ENCODE measurements at places on chromosomes 3 and 15.

GRCh38 chr15:84992157-84992944, 10.7 kb downstream of the PDE8A start:
- no peak for DNase-seq

DNA sequence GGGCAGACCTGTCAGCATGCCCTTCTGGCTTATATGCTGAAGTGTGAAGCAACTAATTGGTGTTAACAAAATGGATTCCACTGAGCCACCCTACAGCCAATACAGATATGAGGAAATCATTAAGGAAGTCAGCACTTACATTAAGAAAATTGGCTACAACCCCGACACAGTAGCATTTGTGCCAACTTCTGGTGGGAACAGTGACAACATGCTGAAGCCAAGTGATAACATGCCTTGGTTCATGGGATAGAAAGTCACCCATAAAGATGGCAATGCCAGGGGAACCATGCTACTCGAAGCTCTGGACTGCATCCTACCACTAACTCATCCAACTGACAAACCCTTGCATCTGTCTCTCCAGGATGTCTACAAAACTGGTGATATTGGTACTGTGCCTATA, 9.4 kb downstream of the PIK3CB start:
- DNase-seq = no peak

DNA sequence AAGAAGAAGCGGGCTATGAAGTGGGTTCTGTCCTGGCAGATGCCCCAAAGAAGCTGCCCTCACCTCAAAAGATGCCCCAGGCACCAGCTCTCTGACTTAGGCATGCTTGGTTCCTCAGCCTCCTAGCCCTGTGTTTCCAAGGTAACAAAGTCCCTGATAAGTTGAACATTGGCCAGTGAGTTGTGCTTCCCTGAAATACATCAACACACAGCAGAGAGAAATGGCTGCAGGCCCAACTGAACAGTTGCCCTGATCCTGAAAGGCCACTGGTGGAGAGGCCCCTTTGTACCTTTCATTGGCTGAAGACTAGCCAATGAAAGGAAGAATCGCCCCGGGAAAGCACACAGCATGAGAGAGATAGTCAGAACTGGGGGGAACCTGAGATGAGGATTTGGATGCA, 169.9 kb upstream of the CTNNB1 start:
- DNase-seq = no peak

DNA sequence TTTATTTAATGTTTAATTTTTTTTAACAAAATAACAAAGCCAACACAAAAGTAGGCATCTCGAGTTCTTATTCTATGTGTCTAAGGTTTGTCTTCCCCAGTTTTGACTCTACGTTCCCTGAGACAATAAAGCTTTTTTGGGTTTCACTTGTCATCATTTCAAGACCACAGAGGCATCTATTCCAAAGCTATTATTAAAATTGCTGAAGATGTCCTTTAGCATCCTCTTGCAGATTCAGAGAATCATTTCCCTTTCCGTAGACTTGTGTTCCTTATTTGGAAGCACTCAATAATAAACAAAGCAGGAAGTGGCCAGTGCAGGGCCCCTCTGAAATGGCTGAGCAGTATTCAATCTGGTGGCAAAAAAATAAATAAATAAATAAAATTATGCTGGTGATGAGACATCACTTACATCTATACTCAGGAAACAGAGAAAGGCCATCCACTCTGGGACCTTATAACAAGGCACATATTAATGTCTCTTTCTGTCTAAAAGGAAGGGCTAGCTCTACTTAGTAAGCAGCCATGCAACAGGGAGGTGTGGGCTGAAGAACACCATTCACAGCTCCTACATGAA, 362.3 kb downstream of the WDR72 start:
- DNase-seq = no peak

GRCh38 chr3:121951291-121951919, 57.2 kb downstream of the SLC15A2 start:
- no peak for DNase-seq

DNA sequence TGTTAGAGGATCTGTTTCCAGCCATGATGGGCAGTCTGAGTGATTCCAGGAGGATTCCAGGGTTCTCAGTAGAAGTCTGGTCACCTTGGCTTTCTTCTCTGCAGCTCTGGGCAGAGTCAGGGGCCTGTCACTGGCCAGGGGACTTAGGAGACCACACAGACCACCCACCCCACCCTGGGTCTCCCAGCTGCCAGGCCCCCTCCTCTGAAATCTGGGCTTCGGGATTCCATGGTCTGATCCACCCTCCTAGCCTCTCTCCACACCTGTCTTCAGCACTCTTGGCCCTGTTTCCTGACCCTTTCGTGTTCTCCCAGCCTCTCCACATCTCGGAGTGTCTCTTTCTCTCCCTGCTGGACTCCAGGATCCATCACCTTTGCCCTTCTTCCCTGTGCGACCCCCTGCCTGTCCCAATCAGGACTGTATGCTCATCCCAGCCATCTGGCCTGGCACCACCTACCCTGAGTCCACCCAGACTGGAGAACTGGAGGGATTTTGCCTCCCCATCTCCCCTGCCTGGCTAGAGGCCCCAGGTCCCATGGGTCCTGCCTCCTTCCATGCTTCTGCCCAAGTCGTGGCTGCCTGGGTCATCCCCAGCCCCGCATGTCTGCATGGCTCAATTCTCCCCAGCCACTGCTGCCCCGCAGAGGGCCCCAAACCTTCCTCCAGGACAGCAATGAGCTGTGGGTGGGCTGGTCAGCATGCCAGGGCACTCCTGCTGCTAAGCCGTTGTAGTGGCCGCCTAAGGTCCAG, 34.3 kb downstream of the GOLGA6L10 start:
- no peak for DNase-seq

GRCh38 chr15:48641416-48641815, 4.1 kb downstream of the FBN1 start:
- DNase-seq = no peak

GRCh38 chr15:74442604-74443003, 8.8 kb upstream of the SEMA7A start:
- DNase-seq = no peak

DNA sequence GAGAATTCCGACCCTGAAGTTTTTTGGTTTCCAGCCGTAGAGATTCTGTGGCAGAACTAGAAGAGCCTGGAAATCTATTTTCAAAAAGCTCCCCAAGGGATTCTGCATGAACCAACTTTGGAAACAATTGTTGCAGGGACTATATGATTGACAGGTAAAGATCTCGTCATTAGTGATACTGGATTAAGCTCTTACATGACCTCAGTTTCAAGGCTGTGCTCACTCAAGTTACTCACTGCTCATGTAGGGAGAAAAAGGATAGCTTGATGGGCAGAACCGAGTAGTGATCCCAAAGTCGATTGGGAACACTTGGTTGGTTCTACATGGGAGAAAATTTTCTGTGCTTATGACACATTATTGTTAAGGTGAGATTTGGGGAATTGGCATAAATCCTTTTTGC, 142.3 kb upstream of the RASGRP1 start:
- no peak for DNase-seq

- DNase-seq = no peak
Measured at GRCh38 chr15:74955017-74955416, 1.6 kb downstream of the RPP25 start.

DNA sequence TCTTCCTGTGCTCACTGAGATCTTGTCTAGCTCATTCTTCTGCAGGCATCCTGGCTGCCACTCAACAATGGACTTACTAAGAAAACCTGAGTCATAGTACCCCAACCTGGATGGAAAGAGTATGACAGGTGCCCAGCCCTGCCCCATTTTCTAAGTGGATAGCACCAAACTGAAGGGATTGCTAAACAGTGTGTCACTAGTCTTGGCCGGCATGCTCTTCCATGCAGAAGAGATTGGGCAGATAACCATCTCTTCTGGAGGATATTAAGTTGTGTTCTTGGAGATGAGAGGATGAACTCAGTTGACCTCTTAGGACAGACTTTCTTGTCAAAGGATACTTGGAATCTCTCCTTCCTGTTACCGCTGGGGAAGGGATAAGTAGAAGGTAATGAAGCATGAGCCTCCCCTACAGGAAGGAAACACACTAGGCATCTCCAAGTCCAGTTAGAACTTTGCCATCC, 797.5 kb downstream of the AGBL1 start:
- DNase-seq = no peak

GRCh38 chr3:157388976-157389375, 47.7 kb upstream of the PTX3 start:
- no peak for DNase-seq

DNA sequence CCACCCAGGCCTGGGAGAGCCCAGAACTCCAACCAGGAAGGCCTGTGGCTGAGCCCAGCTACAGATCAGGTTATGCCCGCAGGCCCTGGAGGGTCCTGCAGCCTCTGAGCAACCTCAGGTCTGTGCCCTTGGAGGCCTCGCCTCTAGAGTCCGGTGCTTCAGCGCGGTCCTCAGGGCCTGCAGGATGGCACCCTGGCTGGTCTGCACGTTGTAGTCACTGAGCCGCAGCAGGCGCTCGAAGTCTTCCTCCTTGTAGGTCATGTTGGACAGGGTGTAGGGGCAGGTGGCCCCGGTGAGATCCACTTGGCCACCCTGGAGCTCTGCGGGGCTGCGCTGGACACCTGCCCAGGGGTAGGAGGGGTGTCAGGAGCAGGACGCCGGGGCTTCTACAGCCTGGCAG, 25.8 kb downstream of the PLA2G4D start:
- DNase-seq = no peak
